Epithelial cell of alveolus of lung (primary cell): ENCODE measurements at places on chromosomes 11 and 22. TPM values are rescaled to one million over a fixed set of nuclear protein-coding genes. Genes with fewer than 3 reads are reported as not detected.

KCNQ1 gene
- total RNA-seq = 0.13 TPM in 1 of 2 replicates, not detected in the other

TMEM45B gene
- total RNA-seq = not detected in 2 replicates

GGT5 gene
- 17.7 and 32.3 TPM in 2 replicates for total RNA-seq

OPCML gene
- 0.13 TPM in 1 of 2 replicates, not detected in the other for total RNA-seq

GLYAT gene
- total RNA-seq = 0.13 TPM in 1 of 2 replicates, not detected in the other

RAG1 gene
- 0.65 and 1.2 TPM in 2 replicates for total RNA-seq

TMEM138 gene
- total RNA-seq = 19.6 and 27.9 TPM in 2 replicates

KCNJ4 gene
- 0.08 TPM in 1 of 2 replicates, not detected in the other for total RNA-seq

APOBEC3B gene
- 9.7 and 31.5 TPM in 2 replicates for total RNA-seq

FBXO7 gene
- 66.1 and 71.4 TPM in 2 replicates for total RNA-seq
